Testis (tissue), 5 donors: ENCODE measurements at places on chromosomes 1 and 21. TPM values are rescaled to one million over a fixed set of nuclear protein-coding genes. Genes with fewer than 3 reads are reported as not detected.

The HCRTR1 gene
- 0.19 TPM for total RNA-seq

The LRRN2 gene
- 19.5 TPM for total RNA-seq

The C1QC gene
- 8.6 TPM for total RNA-seq

The KTI12 gene
- total RNA-seq, result 15.7 TPM
